ENCODE measurements at places on chromosomes 7 and 10.
A peak's percentile ranks its signal among the peaks of the same experiment; 100 is the strongest.

- DNase-seq = no peak
Measured at GRCh38 chr7:99369767-99370391, 4.7 kb upstream of the ARPC1B start.

- peak; percentile 24 for DNase-seq
Measured at GRCh38 chr7:157139111-157139809, 534 bp downstream of the UBE3C start.

GRCh38 chr10:109173937-109174336, 749.4 kb downstream of the XPNPEP1 start:
- DNase-seq = no peak

DNA sequence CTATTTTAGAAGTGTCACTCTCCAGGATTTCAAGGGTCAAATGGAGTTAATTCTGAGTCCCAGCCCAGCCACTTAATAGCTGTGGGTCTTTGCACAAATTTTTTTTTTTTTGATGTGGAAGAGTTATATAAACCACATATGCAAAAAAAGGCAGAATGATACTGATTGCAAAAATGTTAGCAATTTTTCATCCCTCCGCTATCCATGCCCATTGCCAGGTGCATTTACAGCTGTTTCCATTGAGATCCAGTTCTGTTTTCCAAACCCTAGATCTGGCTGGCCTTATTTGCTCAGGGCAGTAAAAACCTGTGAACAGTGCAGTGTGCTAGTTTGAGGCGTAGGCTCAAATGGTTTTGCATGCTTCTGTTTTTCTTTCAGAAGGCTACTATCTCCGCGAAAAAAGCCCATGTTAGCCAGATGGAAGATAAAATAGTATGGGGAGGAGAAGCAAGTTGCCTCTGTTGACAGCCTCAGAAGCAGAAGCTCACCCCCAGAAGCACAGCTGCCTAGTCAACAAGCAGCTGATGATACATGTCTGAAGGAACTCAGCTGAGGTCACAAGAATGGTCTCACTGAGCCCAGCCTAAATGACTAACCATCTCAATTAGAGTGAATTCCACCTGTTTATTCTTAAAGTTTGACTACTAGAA, 997 bp upstream of the ZNF138 start:
- no peak for DNase-seq

GRCh38 chr10:58404001-58404400, 18.8 kb downstream of the TFAM start:
- no peak for DNase-seq

DNA sequence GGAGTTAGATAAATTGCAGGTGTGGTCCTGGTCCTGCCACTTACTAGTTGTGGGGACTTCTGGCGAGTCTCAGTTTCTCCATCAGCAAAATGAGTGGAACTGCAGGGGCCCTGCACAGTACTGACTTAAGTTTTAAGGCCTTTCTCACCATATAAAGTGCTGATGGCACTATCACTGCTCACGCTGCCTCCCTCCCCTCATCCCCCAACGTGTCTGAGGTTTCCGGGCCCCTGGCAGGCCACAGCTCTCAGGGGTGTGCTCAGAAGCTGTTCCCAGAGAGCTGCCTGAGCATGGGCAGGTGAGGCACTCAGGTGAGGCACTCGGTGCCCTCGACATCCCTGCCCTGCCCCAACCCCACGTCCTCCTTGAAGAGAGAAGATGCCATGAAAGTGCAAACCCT, 74.2 kb downstream of the VOPP1 start:
- DNase-seq = no peak

DNA sequence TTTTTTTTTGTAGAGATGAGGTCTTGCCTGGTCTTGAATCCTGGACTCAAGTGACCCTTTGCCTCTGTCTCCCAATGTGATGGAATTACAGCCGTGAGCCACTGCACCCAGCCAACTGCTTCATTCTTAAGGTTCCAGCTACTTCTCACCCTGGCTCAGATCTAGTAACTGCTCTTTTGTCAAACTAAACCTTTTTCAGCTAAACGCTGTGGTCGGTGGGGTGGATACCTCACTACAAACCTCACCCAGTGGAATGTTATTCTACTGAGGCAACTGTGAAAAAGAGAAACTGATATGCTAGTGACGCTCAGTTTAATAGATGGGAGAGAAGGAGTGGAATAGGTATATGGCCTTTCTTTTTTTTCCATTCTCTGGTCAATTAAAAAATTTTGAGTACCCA, 1.7 kb upstream of the MRLN start:
- DNase-seq = no peak

- DNase-seq = no peak
Measured at GRCh38 chr10:97948822-97949221, 81.6 kb downstream of the CRTAC1 start.

DNA sequence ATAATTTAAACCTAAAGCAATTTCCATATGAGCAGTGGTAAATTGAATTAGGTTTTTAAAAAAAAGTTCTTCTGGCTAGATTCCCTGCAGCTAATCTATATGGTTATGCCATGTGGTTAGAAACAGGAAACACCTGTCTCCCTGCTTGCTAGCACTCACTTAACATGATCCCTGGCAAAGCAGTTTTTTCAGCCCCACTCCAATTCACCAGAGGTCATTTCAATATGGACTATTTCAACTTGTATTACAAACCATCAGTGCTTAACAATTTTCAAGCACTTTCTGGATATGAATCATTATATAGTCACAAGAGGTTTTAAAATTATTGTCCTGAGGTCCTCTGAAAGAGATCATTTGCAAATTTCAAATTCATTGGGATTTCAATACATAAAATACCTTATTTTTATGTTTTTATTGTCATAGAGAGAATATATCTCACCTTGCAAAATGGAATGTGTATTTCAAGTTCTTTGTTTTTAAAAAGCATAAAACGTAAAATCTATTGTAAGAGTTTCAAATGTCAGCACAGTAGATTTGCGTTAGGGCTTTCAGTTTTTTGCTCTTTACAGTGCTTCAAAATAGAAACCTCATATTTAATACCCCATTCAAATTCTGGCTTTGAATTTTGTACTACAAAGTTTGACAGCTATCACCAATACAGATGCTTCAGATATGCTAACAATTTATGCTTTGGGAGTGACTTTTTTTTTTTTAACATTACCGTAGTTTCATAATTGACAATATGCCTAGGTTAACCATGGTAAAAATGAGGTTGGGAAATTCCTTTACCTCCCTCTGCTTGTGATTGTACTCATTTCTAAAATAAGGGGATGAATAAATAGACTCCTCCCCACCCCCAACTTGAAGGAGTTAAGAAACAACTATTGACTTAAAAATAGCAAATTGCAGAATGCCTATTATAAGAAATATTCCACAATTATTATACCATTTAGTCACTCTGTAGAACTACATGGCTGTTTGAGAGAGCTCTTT, 117.5 kb upstream of the HGF start:
- no peak for DNase-seq

DNA sequence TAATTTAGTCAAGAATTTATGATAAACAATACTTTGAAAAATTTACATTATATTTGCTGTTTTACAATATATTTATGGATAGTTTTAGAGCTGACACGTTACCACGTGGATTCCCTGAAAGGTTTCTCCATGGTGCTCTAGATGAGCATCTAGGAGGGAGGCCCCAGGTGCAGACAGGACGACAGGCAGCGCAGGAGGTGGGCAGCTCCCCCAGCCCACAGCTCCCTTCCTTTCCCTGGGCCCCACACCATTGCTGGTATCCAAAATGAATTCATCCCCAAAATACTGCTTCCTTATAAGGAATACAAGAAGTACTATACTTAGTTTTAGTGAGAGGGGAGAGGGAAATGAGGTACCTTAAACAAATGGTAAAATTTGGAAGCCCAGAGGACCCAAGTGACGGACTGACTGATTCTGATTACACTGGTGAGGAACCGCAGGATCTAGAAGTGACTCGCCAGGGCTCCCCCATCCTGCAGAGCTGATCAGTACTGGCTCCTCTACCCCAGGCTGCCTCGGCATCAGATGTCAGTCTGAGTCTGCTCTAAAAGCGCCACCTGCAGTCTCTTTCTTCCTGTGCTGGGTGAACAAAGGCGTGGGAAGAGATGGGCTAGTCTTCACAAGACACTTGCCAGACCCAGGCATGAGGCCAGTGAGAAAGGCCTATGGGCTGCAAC, 89.2 kb downstream of the DLG5 start:
- peak; percentile 11 for DNase-seq

DNA sequence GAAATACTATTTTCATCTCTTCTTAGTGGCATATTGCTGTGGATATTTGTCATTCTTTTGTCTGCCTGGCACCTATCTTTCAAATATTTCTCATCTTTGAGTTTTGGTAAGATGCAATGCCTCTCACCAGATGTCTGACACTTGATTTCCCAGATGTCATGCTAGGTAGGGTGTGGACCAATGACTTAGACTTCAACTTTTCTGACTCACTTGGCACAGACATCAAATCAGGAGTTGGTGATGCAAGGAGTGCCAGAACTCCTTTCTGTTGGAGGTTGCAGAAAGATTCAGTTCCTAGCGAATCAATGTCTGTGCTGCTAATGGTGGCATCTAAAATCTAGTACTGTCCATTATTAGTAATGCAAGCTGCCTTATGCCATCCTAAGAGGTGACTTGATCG, 216.9 kb upstream of the FERD3L start:
- DNase-seq = no peak

DNA sequence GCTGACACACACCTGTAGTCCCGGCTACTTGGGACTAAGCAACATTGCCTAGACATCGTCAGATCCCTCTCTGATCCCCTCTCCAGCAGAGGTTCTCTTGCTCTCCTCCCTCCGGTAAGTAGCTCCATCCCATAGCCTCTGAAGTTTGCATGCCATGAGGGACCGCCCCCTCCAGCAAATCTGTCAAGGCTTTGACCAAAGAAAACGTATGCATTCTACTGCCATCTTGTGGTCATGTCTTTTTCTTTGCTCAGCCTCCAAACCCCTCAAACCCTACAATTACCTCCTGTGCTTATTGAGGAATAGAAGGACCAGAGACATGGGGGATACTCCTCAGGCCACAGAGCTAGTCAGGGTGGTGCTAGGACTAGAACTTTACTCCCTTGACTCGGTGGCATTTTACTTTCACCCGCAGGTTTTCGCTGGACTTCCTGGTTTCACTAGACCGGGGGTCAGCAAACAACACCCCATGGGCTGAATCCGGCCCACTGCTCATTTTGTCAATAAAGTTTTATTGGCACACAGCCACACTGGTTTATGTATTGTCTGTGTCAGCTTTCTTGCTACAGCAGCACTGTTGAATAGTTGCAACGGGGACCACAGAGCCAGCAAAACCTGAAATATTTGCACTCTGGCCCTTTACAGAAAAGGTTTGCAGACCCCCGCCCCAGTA, 202.6 kb upstream of the FOXK1 start:
- DNase-seq = no peak

DNA sequence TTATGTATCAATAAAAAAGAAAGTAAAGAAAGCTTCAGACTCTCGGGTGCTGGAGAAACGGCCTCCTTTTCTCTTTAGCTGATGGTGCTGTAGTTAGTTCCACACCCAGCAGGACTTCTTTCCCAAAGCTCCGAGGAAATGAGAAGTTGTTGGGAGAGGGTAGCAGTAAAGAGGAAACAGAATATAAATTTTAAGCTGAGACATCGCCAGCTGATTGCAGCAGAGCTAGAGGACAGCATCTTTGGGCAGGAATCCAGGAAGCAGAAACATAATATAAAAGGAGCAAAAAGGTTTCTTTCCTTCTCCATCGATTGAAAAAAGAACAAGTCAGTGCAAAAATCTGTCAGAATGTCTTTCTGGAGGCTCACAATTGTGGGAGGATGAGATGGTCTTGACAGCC, 616.9 kb upstream of the FOXK1 start:
- DNase-seq = no peak

DNA sequence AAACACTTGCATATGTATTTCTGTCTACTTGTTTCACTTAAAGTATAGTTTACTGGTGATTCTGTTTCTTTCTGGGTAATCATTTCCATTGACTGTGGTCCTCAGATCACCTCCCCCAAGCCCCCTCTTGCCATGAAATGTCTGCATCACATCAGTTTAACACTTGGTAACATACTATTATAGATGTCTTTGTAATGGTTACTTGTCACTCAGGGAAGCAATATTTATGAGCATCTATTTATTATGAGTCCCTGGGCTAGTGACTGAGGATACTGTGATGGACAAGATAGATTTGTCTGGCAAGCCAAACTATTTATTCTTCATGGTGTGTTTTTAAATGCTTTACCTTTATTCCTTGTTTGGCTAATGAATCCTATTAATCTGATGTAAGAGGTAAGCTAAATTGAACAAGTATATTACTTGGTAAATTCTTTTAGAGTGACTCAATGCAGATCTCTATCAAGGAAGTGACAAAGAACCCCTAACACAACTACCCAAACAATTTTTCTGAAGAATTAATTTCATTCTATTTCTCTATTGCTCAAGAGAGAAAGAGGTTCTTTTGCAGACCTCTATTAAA, 270.9 kb downstream of the RELN start:
- no peak for DNase-seq

- DNase-seq = no peak
Measured at GRCh38 chr10:100347568-100348195, 649 bp downstream of the SCD start.

GRCh38 chr7:137715121-137715520, 131.7 kb downstream of the DGKI start:
- no peak for DNase-seq

- no peak for DNase-seq
Measured at GRCh38 chr7:151011097-151011409, 13.2 kb downstream of the ATG9B start.

DNA sequence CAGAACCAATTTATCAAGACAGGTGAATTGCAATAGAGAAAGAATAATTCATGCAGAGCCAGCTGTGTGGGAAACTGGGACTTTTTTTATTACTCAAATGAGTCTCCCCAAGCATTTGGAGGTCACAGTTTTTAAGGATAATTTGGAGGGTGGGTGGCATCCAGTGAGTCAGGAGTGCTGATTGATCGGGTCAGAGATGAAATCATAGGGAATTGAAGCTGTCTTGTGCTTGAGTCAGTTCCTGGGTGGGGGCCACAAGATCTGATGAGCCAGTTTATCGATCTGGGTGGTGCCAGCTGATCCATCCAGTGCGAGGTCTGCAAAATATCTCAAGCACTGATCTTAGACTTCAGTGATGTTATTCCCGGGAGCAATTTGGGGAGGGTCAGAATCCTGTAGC, 9.9 kb upstream of the MYO1G start:
- no peak for DNase-seq
